T-helper 17 cell (primary cell): ENCODE measurements at places on chromosomes 2 and 18. TPM values are rescaled to one million over a fixed set of nuclear protein-coding genes. Genes with fewer than 3 reads are reported as not detected.

CYP27C1 gene
- total RNA-seq = not detected

OBSL1 gene
- total RNA-seq = 0.67 TPM

DNA sequence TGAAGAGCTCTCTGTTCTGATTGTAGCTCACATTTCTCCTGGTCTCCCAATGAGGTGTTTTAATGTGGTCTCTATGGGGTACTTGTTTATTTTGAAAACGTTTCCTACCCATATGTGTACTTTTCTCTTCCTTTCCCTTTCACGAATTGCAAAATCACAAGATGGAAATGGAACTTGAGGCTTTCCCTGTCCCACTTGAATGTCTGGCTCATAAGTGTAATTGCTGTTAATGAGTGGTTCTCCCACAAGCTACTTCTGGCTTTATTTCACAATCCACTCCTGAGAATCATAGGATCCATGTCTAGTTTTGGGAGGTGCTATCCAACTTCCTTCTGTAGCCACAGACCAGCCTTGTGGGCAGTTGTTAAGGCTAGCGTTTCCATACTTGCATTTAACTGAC, 81.1 kb upstream of the CAVIN2 start:
- DNase-seq = no peak
- no peaks in the 10 kb centered on the region for H3K4me1 ChIP-seq
- no peaks in the 10 kb centered on the region for H3K36me3 ChIP-seq
- no peak overlapping the region for H3K4me3 ChIP-seq
- peaks cover 37% of the 10 kb centered on the region for H3K27me3 ChIP-seq

CACNB4 gene
- total RNA-seq = 0.37 TPM

DNA sequence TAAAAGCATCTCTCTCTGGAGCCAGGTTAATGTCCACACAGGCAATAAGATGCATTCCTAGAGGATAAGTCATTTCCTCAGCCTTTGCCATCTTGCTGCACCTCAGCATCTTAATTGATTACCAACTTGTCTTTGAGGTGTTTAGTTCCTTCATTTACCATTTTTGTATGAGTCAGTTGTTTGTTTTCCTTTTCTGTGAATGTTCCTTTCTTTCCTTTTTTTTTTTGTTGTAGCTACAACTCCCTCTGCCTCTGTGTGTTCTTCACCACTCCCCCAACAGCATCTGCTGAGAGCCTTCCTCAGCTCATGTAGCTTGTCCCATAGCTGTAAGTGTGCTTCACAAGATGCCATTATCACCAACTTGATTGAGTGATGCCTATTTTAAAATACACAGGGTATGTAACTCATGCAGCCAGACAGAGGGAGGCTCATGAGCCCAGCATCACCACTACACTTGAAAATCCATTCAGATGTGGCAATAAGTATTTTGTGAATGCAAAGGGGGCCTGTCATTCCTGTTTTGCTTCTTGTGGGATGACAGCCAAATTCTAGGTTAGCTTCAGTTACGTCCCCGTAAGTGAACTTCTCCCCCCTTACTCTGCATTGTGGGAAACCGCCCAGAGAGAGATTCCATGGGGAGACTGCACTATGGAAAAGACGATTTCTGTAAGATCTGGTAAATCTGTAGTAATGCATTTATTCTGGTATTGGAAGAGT, 315.9 kb upstream of the ZEB2 start:
- H3K27ac ChIP-seq = no peak overlapping the region
- H3K4me1 ChIP-seq = no peaks in the 10 kb centered on the region
- H3K36me3 ChIP-seq = peaks cover 2% of the 10 kb centered on the region
- H3K4me3 ChIP-seq = no peak overlapping the region
- no peak for DNase-seq

DNA sequence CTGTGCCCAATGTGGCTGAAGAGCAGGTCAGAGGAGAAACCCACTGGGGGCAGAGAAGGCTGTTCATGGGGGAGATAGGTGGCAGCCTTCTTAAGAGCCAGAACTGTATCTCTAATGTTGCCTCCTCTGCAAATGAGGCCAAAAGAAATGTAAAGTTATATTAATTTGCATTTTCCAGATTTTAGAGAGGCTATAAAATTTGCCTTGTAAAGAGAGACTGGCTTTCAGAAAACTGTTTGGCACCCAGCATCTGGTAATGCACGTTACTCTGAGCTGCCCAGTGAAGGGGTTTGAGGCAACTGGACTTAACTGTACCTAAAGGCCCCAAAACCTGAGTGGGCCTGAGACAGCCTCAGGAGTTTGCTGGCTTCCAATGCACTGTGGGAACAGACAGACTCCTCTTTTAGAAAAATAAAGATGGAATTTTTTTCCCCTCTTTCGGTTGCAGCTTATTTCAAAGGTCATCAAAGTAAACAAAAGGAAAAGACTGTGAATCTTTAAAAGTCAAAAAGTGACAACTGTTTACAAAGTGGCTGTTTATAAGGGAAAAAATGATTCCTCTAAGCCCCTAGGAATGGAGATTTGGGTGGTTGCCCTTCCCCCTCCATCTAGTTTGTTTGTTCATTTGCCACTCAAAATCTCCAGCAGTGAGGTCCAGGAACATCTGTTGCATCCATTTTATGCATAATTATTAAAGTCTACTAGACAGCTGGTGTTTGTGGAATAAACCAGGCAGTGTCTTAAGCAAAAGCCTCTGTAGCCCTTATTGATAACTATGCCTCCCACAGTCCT, 132.2 kb upstream of the ZFP36L2 start:
- H3K4me1 ChIP-seq = peaks cover 4% of the 10 kb centered on the region
- no peak for DNase-seq
- H3K27me3 ChIP-seq = no peaks in the 10 kb centered on the region

DNA sequence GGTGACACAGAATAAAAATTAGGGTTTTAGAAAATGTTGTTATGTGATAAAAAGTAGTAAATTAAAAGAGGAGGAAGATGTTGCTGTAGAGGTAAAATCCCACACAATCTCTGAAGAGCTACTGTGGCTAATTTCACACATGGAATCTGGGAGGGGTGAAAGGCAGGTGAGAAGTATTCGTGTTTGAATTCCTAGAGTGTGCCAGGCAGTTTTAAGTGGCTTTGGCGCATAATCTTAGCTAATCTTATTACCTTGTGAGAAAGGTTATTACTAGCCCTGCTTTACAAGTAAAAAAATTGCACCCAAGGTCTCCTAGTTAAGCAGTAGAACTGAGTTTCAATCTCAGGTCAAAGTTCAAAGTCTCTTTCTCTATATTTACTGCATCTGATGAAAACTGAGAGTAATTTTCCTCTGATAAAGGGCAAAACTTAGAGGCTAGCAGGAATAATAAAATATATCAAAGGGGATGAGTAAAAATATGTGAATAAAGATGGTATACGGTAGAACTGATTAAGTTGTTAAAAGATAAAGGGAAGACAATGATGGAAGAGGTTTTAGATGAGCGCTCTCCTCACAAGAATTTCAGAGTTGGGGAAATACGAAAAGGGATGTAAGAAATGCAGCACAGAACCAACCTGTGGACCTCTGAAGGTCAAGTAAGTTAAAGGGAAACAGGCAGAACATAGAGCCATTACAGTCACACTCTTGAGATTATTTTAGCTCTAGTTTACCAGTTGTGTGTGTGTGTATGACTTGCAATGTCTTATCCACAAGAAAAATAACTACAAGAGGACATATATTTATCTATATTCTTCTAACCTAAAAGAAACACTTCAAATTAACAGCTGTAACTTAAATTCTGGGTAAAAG, 34.8 kb downstream of the GAREM1 start:
- H3K27ac ChIP-seq = no peak overlapping the region
- DNase-seq = no peak
- peaks cover 8% of the 10 kb centered on the region for H3K27me3 ChIP-seq
- no peaks in the 10 kb centered on the region for H3K4me1 ChIP-seq
- no peaks in the 10 kb centered on the region for H3K36me3 ChIP-seq
- H3K4me3 ChIP-seq = no peak overlapping the region

DSC3 gene
- not detected for total RNA-seq

- no peaks in the 10 kb centered on the region for H3K27me3 ChIP-seq
- H3K27ac ChIP-seq = no peak overlapping the region
- peaks cover 2% of the 10 kb centered on the region for H3K36me3 ChIP-seq
- no peak for DNase-seq
Observed at GRCh38 chr2:195513119-195513518, 143.9 kb upstream of the SLC39A10 start.

SLC16A14 gene
- total RNA-seq = 0.23 TPM

CYRIA gene
- total RNA-seq = 2.4 TPM

GRB14 gene
- not detected for total RNA-seq

- peaks cover 12% of the 10 kb centered on the region for H3K27me3 ChIP-seq
- peaks cover 7% of the 10 kb centered on the region for H3K4me1 ChIP-seq
- DNase-seq = no peak
- no peak overlapping the region for H3K4me3 ChIP-seq
- H3K27ac ChIP-seq = no peak overlapping the region
- no peaks in the 10 kb centered on the region for H3K36me3 ChIP-seq
Observed at GRCh38 chr2:176514276-176514675, 245.0 kb downstream of the MTX2 start.

- no peak for DNase-seq
- H3K4me1 ChIP-seq = no peaks in the 10 kb centered on the region
- no peak overlapping the region for H3K27ac ChIP-seq
- no peak overlapping the region for H3K4me3 ChIP-seq
- H3K36me3 ChIP-seq = no peaks in the 10 kb centered on the region
Observed at GRCh38 chr18:63848159-63848558, 39.3 kb upstream of the SERPINB2 start.

IL1R1 gene
- 16.5 TPM for total RNA-seq

DNA sequence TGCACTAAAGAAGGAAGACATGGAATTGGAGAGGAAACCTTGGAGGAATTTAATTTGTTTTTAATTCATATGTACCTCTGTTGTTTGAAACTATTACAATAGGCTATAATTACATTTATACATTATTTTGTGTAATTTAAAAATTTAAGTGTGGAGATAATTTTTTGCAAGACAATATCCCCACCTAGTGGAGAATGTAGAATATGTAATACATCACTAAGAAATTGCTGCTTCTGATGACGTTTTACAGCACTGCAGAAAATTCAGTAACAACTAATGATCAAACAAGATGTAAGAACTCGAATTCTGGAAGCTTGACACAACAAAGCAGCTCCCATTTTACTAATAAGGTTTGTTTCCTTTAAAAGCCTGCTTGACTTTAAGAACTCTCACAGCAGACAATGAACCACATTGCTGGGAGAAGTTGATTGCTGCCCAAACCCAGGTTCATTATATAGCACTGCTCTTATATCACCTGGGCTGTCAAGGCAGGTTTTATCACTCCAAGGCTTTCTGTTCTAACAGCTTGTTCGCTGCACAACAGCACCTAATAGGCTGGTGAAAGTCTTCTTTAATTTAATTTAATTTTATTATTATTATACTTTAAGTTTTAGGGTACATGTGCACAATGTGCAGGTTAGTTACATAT, 53.4 kb downstream of the THADA start:
- no peak overlapping the region for H3K4me3 ChIP-seq
- no peaks in the 10 kb centered on the region for H3K27me3 ChIP-seq
- DNase-seq = no peak

C2orf66 gene
- 0.18 TPM for total RNA-seq

DNA sequence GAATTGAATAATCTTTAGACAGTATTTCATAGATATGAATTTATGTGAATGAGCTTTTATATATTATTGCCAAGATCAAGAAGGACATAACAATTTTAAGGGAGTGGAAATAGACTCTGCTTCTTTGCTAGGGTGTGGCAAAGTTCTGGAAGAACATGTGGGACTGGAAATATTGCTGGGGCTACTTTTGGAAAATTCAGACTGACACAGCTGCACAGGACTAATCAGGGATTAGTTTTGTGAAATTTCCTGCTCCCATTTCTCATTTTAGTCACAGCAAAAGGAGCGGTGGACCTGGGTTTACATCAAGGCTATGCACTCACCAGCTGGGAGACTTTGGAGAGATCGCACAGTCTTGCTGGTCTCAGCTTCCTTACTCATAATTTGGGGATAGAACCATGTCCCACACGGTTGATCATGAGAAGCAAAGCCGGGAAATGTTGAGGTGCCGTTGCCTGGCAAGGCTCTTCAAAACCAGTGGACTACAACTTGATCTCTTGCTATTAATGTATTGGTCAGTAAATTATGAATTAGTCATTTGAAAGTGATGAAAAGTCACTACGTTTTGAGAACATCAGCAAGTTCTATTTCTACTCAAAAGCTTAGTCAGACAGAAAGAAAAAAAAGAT, 42.4 kb downstream of the IL1RL2 start:
- peak overlapping the region; percentile 96 for H3K27ac ChIP-seq
- no peaks in the 10 kb centered on the region for H3K27me3 ChIP-seq
- peaks cover 34% of the 10 kb centered on the region for H3K4me1 ChIP-seq

GRCh38 chr2:214341646-214342045, 69.2 kb upstream of the VWC2L start:
- H3K27ac ChIP-seq = no peak overlapping the region
- no peaks in the 10 kb centered on the region for H3K36me3 ChIP-seq
- DNase-seq = no peak
- no peak overlapping the region for H3K4me3 ChIP-seq
- no peaks in the 10 kb centered on the region for H3K27me3 ChIP-seq
- no peaks in the 10 kb centered on the region for H3K4me1 ChIP-seq

GRCh38 chr2:84849271-84849952, 31.5 kb downstream of the TRABD2A start:
- H3K4me3 ChIP-seq = peak overlapping the region; percentile 86
- H3K27ac ChIP-seq = peak overlapping the region; percentile 100
- no peaks in the 10 kb centered on the region for H3K27me3 ChIP-seq
- peaks cover 10% of the 10 kb centered on the region for H3K36me3 ChIP-seq

DNA sequence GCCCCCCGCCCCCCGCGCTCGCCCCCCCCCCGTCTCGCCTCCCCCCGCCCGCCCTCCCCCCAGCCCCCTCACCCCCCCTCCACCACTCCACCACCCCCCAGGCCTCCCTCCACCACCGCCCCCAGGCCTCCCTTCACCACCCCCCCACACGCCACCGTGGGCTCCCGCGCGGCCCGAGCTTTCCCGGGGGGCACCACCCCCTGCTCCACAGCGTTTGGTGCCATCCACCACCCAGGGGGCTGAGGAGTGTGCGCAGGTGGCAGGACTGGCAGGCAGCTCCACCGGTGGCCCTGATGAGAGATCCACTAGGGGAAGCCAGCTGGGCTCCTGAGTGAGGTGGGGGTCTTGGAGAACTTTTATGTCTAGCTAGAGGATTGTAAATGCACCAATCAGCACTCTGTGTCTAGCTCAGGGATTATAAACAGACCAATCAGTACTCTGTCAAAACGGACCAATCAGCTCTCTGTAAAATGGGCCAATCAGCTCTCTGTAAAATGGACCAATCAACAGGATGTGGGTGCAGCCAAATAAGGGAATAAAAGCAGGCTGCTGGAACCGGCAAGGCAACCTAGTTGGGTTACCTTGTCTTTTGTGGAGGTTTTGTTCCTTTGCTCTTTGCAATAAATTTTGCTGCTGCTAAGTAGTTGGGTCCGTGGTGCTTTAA, 43.0 kb upstream of the ITSN2 start:
- DNase-seq = no peak
- H3K36me3 ChIP-seq = peaks cover 3% of the 10 kb centered on the region
- H3K4me1 ChIP-seq = no peaks in the 10 kb centered on the region
- H3K27me3 ChIP-seq = peaks cover 27% of the 10 kb centered on the region

GRCh38 chr2:170218456-170218855, 40.5 kb downstream of the MYO3B start:
- no peaks in the 10 kb centered on the region for H3K4me1 ChIP-seq
- H3K27me3 ChIP-seq = peaks cover 22% of the 10 kb centered on the region
- no peak for DNase-seq
- no peaks in the 10 kb centered on the region for H3K36me3 ChIP-seq
- H3K4me3 ChIP-seq = no peak overlapping the region
